ENCODE measurements at places on chromosomes 12 and 14. TPM values are rescaled to one million over a fixed set of nuclear protein-coding genes. Genes with fewer than 3 reads are reported as not detected.
A peak's percentile ranks its signal among the peaks of the same experiment; 100 is the strongest.

DNA sequence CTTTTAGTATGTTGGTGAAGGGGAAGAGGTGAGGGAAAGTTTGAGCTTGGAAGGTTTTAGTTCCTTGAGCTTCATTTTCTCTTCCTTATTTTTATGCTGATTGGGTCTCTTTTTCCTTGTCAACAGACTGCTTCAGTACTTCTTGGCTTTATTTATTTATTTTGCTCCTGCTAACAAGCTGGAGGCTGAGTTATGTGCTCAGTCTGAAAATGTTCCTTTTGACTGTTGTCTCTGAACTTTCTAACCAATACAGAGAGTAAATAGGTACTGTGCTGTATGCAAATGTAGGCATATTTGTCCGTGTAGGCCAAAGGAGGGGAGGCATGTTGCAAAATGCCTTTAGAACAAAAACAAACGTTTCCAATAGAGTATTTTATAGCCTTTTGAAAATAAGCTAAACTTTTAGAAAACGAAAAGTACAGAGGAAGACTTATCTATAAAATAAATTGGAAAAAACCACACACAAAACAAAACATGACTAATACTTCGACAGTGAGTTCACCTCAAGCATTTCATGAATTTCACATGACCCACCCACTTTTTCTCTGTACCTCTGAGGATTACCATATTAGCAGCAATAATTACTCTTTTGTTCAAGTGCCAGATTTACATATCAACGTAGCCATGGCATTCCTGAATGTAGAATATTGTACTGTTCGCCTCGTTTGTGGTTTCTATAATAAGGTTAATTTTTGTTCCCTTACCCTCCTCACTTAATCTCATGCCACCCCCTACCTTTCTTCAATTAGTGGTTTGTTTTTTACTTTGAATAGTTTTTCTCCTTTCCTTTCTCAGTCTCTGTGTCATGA is 4.7 kb upstream of the CREBL2 start:
- DNase-seq, result peak; percentile 8

DNA sequence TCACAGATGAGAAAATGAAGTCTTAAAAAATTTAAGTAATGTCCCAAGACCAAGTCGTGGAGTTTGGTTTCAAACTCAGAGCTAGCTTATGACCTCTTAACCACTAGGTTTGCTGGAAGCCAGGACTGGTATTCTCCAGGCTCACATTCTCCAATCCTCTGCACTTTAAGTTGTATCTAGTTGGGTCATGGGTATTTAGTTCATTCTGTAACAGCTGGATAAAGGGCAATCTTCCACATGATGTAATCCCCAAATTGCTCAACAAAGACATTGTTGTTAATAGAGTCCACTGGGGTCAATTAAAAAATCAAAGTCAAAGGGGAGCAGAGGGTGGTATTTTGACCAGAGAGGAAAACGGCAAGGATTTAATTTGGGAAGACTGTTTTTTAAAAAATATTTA is 17.8 kb upstream of the GAS2L3 start:
- DNase-seq, result no peak

MORN3 gene
- total RNA-seq, result 2.4 TPM

DNA sequence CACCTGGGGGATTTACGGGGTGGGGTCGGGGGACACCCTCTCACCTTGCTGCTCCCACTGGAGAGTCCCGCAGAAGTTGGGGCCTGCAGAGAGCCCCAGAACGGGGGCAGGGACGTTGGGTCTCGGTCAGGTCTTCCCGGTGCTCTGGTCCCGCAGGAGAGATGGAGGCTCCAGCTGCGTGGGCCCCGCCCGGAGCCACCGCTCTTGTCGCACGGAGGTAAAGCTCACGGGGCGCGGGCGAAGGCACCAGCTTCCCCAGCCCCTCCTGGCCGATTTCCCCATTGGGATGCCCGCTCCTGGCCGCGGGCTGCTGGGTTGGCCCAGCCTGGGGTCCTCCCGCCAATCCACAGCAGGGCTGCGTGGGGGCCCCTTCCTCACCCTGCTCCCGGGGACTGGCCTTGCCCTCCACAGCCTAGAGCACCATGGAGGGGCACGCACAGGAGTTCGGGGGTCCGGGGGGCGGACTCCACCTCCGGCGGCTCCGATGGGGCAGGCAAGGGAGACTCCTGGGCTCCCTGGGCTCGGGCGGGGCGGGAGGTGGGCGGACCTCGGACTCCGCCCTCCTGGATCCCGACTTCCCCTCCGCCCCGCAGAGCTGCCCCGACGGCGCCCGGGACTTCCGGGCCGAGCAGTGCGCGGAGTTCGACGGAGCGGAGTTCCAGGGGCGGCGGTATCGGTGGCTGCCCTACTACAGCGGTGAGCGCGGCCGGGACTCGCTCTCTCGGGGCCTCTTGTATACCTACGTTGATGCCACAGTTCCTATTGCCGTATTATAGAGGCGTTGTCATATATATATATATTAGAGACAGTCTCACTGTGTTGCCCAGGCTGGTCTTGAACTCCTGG is 8.4 kb downstream of the PAPLN start:
- peak; percentile 78 for DNase-seq

DNA sequence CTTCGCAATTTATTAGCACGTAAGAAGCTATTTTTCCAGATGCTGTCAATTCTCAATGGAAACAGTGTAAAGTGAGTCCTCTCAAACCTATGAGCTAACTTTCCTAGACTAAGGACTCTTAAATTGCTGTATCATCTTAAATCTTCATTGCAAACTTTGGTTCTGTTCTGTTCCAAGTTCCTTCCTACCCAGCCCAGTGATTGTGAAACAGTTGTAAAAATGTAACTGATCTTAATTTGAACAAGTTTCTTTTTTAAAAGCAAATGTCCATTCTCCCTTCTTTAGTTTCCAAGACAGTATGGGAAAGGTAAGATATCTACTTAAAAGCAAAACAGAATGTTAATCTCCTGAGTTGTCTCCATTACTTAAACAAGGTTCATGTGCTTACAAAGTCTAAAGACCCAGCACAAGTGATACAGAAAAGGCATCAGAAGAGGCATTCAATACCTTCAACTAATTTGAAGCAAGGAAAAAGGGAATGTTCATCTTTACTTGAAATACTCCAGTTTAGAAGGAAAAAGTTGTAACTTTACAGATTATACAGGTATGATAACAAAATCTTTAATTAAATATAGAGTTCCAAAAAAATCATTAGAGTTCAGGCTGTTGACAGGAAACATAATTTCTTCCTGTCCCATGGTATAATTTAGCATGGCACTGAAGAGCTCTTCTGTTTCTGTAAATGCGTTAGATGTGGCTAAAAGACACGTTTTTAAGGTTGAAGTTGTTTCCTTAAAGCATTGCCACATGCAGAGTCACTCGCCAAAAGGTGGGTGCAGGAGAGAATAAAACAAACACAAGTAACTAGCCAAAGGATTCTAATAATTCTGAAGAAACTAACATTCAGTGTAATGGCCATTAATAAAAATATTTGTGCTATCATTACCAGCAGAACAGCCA is 101.5 kb upstream of the USP15 start:
- DNase-seq, result no peak

ADAM21 gene
- total RNA-seq, result 0.09 TPM

DNA sequence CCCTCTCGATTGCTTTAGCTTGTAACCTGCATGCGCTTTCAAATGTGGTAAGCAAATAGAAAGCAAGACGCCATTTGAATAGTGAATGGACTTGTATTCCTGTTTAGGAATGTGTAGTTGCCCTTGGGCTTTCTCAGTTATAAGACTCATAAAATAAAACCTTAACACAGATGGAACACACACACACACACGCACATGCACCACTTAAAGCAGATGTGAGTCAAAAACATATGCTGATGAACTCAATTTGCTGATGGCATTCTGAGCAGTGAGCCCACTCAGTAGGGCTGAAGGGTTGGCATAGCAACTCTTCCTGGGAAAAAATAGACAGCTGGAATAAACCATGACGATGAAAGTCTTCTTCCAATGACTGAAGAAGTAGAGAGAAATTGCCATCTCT is 360.5 kb downstream of the APAF1 start:
- no peak for DNase-seq

- DNase-seq, result peak; percentile 65
These were observed 51.5 kb upstream of the GPATCH2L start for GRCh38 chr14:76100236-76100635.

DNA sequence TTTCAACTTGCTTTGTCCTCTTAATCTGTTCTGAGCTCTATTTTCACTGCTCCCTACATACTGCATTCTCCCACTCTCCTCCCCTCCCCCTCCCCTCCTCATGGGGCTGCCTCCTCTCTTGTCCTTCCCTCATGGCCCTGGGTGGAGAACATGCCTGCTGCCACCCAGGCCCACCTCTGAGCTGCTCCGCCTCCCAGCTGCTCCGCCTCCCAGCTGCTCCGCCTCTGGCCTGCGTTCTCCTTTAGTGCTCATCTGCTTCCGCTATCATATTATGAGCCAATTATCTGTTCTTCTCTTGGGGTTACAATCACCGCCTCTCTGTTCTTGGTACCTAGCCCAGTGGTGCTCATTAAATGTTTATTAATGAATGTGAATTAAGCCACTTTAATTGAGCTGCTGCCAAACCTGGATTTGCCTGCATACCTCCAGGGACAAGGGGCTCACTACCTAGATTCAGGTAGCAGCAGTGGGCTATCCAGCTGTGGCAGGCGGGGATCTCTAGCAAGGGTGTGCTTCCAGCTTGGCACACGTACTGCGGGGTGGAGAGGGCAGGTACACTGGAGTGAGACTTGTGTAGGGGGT is 32.0 kb upstream of the FAM181A start:
- DNase-seq, result no peak

GRCh38 chr14:57085801-57086200 is 182.9 kb downstream of the EXOC5 start:
- DNase-seq, result peak; percentile 14

- peak; percentile 95 for DNase-seq
These were observed 121.6 kb downstream of the TMEM132C start for GRCh38 chr12:128388461-128389000.

DNA sequence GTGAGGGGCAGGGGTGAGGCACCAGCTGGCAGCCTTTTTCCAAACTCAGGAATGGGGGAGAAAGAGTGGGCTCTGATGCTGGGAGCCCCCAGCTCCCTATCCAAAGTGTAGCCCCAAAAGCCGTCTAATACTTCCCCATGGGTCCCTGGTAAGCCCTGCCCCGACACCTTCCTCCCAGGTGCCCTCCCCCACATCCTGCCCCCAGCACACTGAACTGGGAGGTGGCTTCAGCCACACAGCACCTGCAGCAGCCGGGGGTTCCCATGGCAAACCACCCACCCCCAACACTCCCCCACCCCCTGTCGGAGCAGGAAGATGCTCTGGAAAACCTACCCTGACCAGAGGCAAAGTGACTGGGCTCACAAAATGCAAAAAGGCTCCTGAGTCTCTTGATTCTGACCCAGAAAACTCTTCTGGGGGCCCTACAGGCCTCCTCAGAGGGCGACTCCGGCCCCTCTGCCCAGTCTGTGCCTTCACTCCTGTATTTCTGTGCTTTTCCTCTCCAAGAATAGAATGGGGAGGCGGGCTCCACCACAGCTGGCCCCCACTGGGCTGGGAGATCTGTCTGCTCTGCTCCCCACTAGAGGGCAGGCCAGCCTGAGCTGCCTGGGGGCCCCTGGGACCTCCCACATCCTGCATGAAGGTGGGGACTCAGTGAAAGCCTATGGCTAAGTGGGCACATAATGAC is 81.6 kb downstream of the ITPK1 start:
- DNase-seq, result no peak

DNA sequence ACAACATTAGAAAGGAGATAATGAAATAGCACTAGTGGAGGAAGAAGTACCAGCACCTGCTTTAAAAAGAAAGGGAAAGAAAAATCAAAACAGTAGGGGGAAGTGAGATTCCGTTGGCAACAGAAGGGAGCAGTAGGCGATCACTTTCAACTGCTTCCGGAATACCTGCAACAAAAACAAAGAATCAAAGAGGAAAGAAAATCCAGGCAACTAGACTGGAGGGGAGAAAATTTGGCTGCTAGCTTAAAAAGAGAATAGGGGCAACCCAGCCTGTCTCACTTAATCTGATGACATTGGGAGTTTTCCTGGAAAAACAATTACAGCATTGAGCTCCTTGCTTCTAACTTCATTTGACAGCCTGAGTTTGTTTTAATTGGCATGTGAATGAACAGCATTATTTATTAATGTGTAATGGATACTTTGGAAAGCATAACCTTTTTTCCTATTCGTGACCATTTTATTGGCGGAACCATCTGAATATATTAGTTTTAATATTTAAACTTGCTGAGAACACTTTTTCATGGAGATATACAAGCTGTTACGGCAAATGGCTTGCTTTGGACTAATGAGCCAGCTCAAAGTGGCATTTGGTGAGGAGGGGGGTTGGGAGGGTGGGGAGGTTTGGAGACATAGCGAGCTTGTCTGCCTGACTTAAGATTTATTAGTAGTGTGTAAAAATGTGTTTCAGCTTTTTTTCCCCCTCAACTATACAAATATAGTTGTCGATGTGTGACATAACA is 2.5 kb upstream of the DACT1 start:
- DNase-seq, result no peak

DNA sequence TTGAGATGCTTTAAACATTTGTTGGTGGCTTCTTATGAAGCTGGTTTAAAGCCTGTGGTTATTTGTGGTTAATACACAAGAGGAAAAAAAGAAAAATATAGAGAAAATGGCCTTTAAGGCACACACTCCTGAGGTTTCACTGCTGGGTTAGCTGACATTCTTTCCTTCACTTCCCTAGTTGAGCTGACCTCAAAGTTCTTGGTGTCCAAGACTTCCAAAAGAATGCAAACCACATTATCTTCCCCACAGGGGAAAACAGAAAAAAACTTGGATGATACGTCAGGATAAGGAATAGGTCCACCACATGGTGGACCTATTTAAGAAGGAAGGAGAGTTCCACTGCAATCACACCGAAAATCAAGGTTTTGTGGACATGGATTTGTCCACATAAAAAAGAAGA is 94.3 kb downstream of the SLC25A21 start:
- DNase-seq, result no peak

GRCh38 chr12:93358058-93358457 is 19.7 kb upstream of the NUDT4 start:
- DNase-seq, result no peak

DNA sequence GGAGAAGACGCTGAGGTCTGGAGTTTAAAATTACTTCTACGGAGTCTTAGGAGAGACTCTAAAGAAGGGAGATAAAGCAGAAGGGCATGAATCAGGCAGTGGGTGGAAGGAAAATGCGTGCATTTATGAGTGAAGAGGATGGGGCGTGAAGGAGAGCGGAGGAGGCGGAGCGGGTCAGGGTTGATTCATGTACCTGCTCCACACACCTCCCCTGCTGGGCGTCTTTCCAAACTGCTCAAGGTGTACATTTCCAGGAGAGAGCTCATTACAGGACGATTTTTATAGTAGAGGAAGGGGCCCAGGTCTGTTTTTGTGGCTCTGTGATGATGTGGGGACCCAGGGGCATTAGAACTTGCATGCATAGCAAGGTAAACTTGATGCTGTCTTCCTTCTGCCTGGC is 65.0 kb upstream of the ASPG start:
- no peak for DNase-seq

- DNase-seq, result peak; percentile 52
These were observed 5.2 kb upstream of the AP1G2 start for GRCh38 chr14:23572836-23573235.

Measured in lung (tissue), 17 donors.